ENCODE measurements at places on chromosomes 2 and 18. TPM values are rescaled to one million over a fixed set of nuclear protein-coding genes. Genes with fewer than 3 reads are reported as not detected.

GRCh38 chr2:129877289-129877741 is 102.2 kb upstream of the RAB6C start:
- peak; percentile 96 for DNase-seq

GRCh38 chr2:158042245-158042644 is 59.4 kb upstream of the UPP2 start:
- no peak for DNase-seq

GRCh38 chr2:191818725-191819350 is 28.1 kb downstream of the CAVIN2 start:
- DNase-seq = no peak

DNA sequence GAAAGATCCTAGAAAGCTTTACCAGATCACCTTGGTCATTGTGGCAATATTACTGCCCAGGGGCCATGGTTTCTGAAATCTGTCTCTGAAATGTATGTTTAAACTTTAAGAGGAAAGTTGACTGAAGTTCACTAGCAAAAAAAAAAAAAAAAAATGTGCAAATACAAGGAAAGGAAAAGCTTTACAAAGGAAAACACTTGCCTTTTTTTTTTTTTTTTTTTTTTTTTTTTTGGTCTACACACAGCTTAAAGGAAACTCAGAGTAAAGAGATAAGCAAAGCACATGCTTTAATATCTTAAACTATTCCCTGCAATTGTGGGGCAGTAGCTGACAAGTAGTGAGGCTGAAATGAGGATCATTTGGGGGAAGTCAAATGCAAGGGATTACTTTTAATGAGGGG is 174.2 kb upstream of the EPAS1 start:
- no peak for DNase-seq

DNA sequence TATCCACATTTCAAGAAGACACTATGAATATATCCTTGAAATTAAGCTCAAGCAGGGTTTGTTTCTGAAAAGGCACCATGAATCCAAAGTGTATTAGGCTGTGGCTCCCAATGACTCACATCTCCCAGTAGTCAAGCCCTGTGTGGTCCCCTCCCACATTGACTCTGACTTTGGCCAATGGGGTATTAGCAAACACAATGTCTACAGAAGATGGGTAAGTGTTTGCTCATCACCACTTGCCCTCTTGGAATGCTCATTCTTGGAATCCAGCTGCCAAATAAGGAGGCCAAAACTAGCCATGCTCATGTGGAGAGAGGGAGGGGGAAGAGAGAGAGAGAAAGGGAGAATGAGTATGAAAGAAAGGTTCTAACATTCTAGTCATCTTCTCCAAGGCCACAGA is 490.0 kb downstream of the TXNL1 start:
- DNase-seq = no peak

- no peak for DNase-seq
These were observed 304.2 kb downstream of the CYP26B1 start for GRCh38 chr2:71843391-71843850.

DNA sequence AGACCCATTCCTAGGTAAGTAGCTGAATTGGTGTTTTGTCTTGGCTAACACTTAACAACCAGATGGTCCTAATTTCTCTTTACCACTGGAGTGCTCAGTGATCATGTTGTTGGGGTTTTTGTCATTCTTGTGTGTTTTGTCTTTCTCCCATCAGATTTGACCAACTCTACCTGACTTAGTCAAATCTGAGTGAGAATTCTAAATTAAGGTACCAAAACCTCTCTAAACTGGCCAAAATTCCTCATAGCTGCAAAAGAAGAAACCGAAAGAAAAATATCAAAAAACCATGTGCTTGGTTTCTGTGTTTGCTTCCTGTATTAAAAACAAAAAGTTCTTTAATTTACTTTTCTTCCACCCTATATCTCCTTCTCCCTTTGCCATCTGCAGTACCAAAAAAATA is 350.7 kb upstream of the SPHKAP start:
- no peak for DNase-seq

The AGXT gene
- polyA plus RNA-seq = 0.11 TPM

- DNase-seq = no peak
These were observed 73.8 kb downstream of the RPIA start for GRCh38 chr2:88765154-88765888.
